ENCODE measurements at places on chromosomes 7 and 10.

DNA sequence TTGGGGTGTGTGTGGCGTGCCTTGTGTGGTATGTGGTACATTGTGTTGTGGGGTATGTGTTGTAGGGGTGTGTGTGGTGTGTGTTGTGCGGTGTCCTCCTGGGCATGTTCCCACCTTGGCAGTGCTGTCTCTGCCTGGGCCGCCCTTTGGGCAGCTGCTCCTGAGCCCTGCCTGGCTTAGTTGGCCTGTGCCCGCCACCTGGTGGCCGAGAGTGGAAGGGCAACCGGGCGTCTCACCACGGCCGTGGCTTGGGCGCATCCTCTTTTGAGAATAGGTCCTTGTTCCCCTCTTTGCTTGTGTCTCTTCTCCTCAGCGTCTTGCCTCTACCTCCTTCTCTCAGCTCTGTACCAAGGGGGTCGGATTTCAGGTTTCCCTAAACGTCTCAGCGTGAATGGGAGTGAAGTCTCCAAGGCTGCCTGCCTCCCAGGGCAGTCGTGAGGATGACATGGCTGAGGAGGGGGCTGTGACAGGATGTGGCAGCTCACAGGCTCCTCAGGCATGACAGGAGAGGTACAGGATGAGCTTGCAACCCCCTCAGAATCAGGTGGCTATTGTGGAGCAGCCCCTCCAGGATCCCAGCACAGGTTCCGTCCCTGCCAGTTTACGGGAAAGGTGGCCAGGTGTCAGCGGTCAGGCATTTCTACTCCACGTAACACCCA, 98.4 kb upstream of the PODXL start:
- peak; percentile 58 for DNase-seq

- no peak for DNase-seq
Measured at GRCh38 chr10:113423981-113424721, 128.7 kb upstream of the HABP2 start.

GRCh38 chr7:104584620-104585019, 256.2 kb downstream of the LHFPL3 start:
- no peak for DNase-seq

DNA sequence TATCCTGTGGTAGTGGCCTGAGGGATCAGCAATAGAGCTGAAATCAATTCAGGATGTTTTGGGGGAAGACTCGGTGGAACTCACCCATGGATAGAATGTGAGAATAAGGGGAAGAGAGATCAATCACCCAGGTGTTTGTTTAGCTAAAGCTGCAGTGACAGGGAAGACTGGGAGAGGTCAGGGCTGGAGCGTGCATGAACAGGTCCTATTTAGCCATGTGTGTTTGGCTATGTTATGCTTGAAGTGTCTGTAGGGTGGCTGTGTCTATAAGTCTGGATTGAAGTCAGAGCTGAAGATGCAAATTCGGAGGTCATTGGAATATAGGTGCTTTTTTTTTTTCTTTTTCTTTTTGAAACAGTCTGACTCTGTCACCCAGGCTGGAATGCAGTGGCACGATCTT, 4.6 kb downstream of the ATP6V1F start:
- no peak for DNase-seq

GRCh38 chr7:101116898-101117297, 10.0 kb upstream of the SERPINE1 start:
- no peak for DNase-seq

DNA sequence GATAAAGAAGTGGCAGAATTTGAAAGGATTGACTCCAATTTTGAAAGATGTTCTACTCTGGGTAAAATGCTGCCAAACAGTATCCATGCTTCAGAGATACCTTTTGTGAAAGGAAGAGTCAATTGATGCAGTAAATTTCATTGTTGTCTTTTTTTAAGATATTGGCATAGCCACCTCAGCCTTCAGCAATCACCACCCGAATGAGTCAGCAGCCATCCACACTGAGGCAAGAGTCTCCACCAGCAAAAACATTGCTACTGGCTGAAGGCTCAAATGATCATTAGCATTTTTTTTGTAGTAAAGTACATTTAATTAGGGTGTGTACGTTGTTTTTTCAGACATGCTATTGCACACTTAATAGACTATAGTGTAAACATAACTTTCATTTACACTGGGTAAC, 31.7 kb upstream of the CYP26C1 start:
- DNase-seq = no peak

DNA sequence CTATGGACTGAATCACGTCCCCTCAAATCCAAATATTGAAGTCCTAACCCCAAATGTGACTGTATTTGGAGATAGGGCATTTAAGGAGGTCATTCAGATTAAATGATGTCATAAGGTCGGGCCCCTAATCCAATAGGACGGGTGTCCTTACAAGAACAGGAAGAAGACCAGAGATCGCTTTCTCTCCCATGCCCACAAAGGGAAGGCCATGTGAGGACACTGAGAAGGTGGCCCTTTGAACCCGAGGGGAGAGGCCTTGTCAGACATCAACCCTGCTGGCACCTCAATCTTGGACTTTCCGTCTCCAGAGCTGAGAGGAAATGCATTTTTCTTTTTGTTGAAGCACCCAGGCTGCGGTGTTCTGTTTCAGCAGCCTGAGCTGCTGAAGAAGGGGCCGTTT, 72.3 kb upstream of the KLF6 start:
- no peak for DNase-seq

- no peak for DNase-seq
Measured at GRCh38 chr7:26880852-26881251, 16.5 kb upstream of the SKAP2 start.

GRCh38 chr7:22867003-22867402, 44.4 kb upstream of the TOMM7 start:
- DNase-seq = no peak

- no peak for DNase-seq
Measured at GRCh38 chr10:76411729-76412435, 980.5 kb downstream of the LRMDA start.

- no peak for DNase-seq
Measured at GRCh38 chr7:18610331-18610948, 114.9 kb downstream of the HDAC9 start.

- DNase-seq = no peak
Measured at GRCh38 chr10:132992433-132993215, 50.3 kb upstream of the CFAP46 start.

GRCh38 chr7:106050002-106050745, 61.9 kb downstream of the SYPL1 start:
- DNase-seq = no peak

- DNase-seq = no peak
Measured at GRCh38 chr7:70188901-70189650, 590.8 kb downstream of the AUTS2 start.

Data from stimulated activated CD8-positive, alpha-beta memory T cell treated with anti-CD3 and anti-CD28 coated beads, Interleukin-4, amount 100 ng/mL, for 1 hour (primary cell).